Endothelial cell of coronary artery (primary cell): ENCODE measurements at places on chromosomes 3 and 15. TPM values are rescaled to one million over a fixed set of nuclear protein-coding genes. Genes with fewer than 3 reads are reported as not detected.

POPDC2 gene
- 0.09 TPM in 2 replicates for total RNA-seq

GOLGA8S gene
- total RNA-seq: under 0.01 and 0.09 TPM in 2 replicates

IVD gene
- 36.4 and 46.3 TPM in 2 replicates for total RNA-seq

RTP1 gene
- not detected in 2 replicates for total RNA-seq

CYP1A2 gene
- not detected in 2 replicates for total RNA-seq

COPS2 gene
- 67.7 and 83.6 TPM in 2 replicates for total RNA-seq

RHOV gene
- total RNA-seq: under 0.01 and 0.09 TPM in 2 replicates

CPN2 gene
- not detected in 2 replicates for total RNA-seq

FBXL22 gene
- total RNA-seq: under 0.01 TPM in 2 replicates

KLHDC8B gene
- 29.3 and 31.9 TPM in 2 replicates for total RNA-seq

SCG5 gene
- 0.09 and 2.4 TPM in 2 replicates for total RNA-seq

LRRC31 gene
- not detected in 2 replicates for total RNA-seq

CACNA1D gene
- total RNA-seq: 0.09 TPM in 1 of 2 replicates, not detected in the other

LRRIQ4 gene
- total RNA-seq: not detected in 2 replicates

ATP8B4 gene
- total RNA-seq: under 0.01 TPM in 1 of 2 replicates, not detected in the other

POLG gene
- total RNA-seq: 75.5 and 111 TPM in 2 replicates

C3orf85 gene
- total RNA-seq: not detected in 2 replicates

SLC35A5 gene
- total RNA-seq: 22.9 and 25.3 TPM in 2 replicates

THPO gene
- not detected in 2 replicates for total RNA-seq
